Breast epithelium (tissue), 4 donors: ENCODE measurements at places on chromosomes 3 and 15.
A peak's percentile ranks its signal among the peaks of the same experiment; 100 is the strongest.

DNA sequence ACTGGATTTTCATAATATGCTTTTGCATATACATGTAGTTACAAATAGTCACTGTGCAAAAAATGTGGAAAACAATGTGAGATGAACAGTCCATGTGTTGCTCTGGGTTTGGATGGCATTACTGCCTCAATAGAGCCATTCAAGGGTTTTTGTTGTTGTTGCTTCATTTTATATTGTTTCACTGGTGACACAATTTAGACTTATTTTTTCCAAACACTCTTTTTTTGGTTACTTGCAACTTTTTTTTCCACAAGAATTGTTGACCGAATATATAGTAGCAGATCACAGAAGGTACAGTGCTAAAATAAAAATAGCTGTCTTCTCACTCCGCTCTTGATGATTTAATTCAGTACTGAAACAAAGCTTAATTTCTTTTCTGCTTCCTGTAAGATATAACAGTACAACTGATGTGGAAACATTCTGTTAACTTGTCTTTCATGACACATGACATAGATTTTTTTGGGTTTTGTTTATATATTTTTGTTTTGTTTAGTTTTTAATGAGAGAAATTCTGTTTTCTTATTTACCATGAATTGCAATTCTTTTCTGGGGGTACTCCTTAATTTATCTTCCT, 618.6 kb downstream of the NAALADL2 start:
- H3K27ac ChIP-seq = no peak overlapping the region
- no peaks in the 10 kb centered on the region for H3K36me3 ChIP-seq
- H3K4me3 ChIP-seq = no peak overlapping the region
- no peak for DNase-seq

- peak; percentile 21 for DNase-seq
- H3K36me3 ChIP-seq = no peaks in the 10 kb centered on the region
- H3K4me1 ChIP-seq = no peaks in the 10 kb centered on the region
- H3K27ac ChIP-seq = peak overlapping the region; percentile 41
Observed at GRCh38 chr15:80743189-80743833, 35.9 kb upstream of the CEMIP start.

DNA sequence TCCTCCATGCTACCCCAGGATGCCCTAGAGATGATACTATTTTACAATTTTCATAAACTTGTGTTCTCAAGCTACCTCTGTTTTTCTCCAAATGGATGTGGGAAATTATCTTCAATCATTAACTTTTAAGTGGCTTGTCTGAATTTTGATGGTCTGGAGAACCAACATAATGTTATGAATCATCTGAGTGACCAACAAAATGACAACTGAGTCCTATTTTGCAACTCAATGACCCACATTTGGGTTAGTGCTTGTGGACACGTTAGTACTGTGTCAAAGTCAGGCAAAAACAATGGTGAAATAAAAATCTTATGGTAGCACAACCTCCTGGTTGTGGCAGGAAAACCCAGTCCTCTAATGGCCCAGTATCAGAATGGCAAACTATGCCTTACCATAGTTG, 352.4 kb upstream of the ZNF385D start:
- H3K36me3 ChIP-seq = no peaks in the 10 kb centered on the region
- no peaks in the 10 kb centered on the region for H3K4me1 ChIP-seq
- no peaks in the 10 kb centered on the region for H3K27me3 ChIP-seq
- no peak for DNase-seq
- H3K27ac ChIP-seq = no peak overlapping the region

DNA sequence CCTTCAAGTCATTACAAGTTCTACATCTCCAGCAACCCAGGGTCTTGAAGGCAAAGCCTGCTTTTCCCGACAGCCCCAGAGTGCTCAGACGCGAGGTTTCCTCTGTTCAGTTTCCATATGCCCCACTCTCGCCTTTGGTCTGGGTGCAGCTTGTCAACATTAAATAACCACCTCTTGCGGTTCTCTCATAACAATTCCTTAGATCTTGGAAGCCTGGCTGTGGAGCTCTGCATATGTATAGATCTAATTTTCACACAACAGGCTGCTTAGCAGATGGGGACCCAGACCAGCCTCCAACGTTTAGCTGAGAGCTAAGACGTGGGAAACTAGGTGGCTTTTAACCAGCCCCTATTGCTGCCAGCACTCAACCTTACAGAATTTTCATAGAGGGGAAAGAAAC, 295.5 kb downstream of the RPLP1 start:
- H3K27me3 ChIP-seq = no peaks in the 10 kb centered on the region
- no peak overlapping the region for H3K4me3 ChIP-seq
- no peak overlapping the region for H3K27ac ChIP-seq
- no peaks in the 10 kb centered on the region for H3K4me1 ChIP-seq

DNA sequence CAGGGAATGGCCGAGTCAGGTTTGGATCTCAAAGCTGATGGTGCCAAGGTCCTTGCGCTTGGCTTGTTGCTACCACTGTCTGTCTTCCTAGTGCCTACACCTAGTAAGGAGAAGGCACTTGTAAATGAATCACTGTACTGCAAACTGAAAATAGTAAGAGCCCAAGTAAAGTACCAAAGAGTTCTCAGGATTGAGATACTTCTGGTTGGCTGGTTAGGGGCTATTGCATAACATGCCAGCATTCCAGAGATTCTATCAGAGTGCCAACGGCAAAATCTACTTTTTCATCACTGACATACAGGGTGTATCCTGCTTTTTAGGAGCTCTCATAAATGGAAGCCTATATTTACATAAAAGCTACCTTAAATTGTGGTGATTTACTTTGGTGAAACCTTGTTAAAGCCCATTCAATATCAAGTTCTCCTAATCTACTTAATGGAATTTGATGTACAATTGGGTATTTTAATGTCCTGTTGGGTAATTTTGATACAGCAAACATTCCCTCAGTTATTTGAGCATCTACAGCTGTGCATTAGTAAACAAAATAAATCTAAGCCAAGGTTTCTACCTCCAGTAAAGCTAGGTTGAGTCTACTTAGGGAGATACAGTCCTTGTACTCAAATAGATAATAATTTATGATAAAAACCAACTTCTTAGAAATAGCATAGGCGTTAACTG, 30.7 kb upstream of the CHD2 start:
- H3K27me3 ChIP-seq = no peaks in the 10 kb centered on the region
- no peaks in the 10 kb centered on the region for H3K36me3 ChIP-seq
- no peak overlapping the region for H3K4me3 ChIP-seq
- DNase-seq = peak; percentile 55

- H3K27ac ChIP-seq = no peak overlapping the region
- peak; percentile 63 for DNase-seq
- H3K4me1 ChIP-seq = no peaks in the 10 kb centered on the region
- H3K27me3 ChIP-seq = peaks cover 11% of the 10 kb centered on the region
- no peaks in the 10 kb centered on the region for H3K36me3 ChIP-seq
Observed at GRCh38 chr15:65077981-65078352, 1.4 kb downstream of the KBTBD13 start.

GRCh38 chr3:187735837-187736236, 9.4 kb downstream of the BCL6 start:
- H3K27ac ChIP-seq = peak overlapping the region; percentile 99
- peaks cover 14% of the 10 kb centered on the region for H3K4me1 ChIP-seq
- peak overlapping the region; percentile 64 for H3K4me3 ChIP-seq
- no peaks in the 10 kb centered on the region for H3K36me3 ChIP-seq
- DNase-seq = no peak

DNA sequence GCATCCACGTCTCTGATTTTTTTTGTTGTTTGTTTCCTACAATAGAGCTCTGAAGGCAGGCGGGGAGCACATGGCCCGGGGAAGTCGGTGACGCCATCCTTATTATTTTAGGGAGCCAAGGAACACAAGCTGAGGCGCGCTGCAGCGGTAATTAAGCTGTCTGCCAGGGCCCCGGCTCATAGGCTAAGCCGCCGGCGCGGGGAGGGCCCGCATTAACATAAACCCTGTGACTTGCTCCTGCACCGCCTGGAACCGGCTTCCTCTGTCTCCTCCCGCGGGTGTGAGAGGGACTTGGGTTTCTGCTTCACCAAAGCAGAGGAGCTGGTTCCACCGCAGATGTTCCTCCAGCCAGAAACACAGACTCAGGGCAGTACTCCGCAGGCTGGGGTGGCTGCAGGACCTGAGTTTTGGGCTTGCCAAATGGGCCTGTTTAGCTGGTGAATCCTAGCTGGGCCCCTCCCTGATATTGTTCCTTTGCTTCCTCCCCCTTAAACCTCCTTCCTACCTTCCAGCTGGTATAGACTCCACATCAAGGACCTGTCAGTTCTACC, 25.3 kb downstream of the ANP32A start:
- peak; percentile 97 for DNase-seq
- H3K4me3 ChIP-seq = peak overlapping the region; percentile 13
- no peaks in the 10 kb centered on the region for H3K36me3 ChIP-seq

GRCh38 chr3:135271177-135272025, 476.3 kb downstream of the EPHB1 start:
- DNase-seq = no peak
- no peak overlapping the region for H3K4me3 ChIP-seq
- no peaks in the 10 kb centered on the region for H3K4me1 ChIP-seq
- no peaks in the 10 kb centered on the region for H3K27me3 ChIP-seq

- H3K4me1 ChIP-seq = no peaks in the 10 kb centered on the region
- no peak for DNase-seq
- H3K27me3 ChIP-seq = no peaks in the 10 kb centered on the region
Observed at GRCh38 chr15:82871832-82872484, 62.5 kb downstream of the WHAMM start.

GRCh38 chr3:110027446-110028080, 690.2 kb upstream of the DPPA4 start:
- no peak overlapping the region for H3K27ac ChIP-seq
- no peaks in the 10 kb centered on the region for H3K27me3 ChIP-seq
- no peaks in the 10 kb centered on the region for H3K36me3 ChIP-seq
- no peak for DNase-seq

DNA sequence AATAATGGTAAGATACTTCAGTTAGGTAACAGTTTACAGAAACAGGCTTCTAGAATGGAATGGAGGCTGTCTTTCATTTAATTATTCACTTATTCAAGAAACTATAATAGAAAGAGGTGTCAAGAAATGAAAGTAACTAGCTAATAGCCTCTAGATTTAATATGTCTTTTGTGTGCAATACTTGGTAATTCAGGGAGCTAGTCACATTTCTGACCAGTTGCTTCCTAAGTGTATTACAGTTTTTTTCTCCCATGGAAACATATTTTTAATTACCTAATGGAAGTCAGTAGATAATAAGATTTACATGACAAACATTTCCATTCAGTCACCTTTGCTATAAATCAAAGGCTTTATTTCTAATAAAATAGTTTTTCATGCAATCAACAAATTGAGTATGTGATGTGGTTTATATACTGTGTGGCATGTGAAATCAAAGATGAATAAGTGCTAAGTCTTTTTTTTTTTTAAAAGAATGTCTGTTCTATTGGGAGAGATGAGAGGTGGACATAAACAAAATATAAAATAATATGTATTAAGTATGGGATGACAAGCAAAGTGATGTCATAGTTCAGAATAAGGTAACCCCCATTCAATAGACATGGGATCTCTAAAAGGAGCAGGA, 985.7 kb downstream of the SQOR start:
- no peaks in the 10 kb centered on the region for H3K36me3 ChIP-seq
- DNase-seq = no peak
- H3K27ac ChIP-seq = no peak overlapping the region
- H3K4me1 ChIP-seq = no peaks in the 10 kb centered on the region
- no peaks in the 10 kb centered on the region for H3K27me3 ChIP-seq
- H3K4me3 ChIP-seq = no peak overlapping the region

DNA sequence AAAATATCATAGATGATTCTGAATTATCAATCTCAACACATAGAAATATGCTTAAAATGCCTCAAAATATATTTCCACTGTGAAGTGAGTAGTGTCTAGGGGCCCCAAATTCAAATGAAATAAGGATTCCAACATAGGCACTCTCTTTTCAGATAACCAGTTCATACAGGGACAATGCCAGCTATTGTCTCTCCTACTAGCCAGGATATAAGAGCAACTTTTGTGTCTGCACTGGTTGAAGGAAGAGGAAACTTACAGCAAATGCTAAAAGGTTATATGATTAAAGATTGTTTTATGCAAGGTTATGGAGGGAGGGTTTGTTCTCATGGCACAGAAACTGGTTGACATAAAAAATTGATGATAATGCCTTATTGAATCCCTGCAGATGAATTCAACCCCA, 579.4 kb upstream of the ALCAM start:
- H3K4me1 ChIP-seq = no peaks in the 10 kb centered on the region
- H3K27me3 ChIP-seq = no peaks in the 10 kb centered on the region
- no peak overlapping the region for H3K4me3 ChIP-seq
- no peak overlapping the region for H3K27ac ChIP-seq
- no peak for DNase-seq

GRCh38 chr3:141845407-141846049, 30.9 kb upstream of the ATP1B3 start:
- no peak overlapping the region for H3K27ac ChIP-seq
- no peaks in the 10 kb centered on the region for H3K36me3 ChIP-seq

GRCh38 chr3:133745981-133746711, at the start of gene TF:
Gene TF (plus strand): TSS chr3:133746393. CDS start chr3:133746441, 48 bp downstream.
- no peaks in the 10 kb centered on the region for H3K36me3 ChIP-seq
- no peaks in the 10 kb centered on the region for H3K4me1 ChIP-seq
- no peaks in the 10 kb centered on the region for H3K27me3 ChIP-seq

DNA sequence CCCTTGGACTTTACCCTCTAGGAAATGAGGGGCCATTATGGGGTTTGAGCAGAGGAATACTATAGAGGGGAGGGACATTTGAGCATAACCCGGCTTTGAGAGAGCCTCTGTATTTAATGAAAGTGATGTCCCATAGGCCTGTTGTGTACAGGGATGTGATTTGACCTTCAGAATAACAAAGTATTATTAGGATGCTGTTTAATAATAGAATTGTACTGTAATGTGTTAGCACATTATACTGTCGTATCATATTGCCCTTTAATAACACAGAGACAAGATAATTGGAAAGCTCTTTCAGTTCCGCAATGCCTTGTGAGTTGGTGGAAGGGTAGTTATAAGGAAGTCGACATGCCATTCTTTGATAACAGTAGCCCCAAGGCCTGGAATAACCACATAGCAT, 328.3 kb downstream of the RYR3 start:
- H3K27me3 ChIP-seq = no peaks in the 10 kb centered on the region
- no peaks in the 10 kb centered on the region for H3K4me1 ChIP-seq
- H3K27ac ChIP-seq = no peak overlapping the region
- H3K4me3 ChIP-seq = no peak overlapping the region
- no peaks in the 10 kb centered on the region for H3K36me3 ChIP-seq

DNA sequence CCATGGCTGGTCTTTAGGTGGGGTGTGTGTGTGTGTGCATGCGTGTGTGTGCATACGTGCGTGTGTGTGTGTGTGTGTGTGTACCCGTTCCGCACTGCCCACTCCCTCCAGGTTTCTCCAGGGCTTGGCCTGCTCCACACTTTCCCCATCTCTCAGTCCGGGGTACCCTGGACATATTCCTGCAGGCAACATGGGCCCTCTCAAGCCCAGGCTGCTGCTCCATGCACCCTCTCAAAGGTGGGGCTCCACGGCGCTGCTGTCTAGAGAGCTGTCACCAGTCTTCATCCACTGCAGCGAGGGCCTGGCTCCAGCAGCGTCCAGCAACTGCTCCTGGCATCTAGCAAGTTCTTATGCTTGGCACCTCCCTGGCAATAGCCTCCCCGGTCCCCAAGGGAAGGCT, 86.1 kb downstream of the ATP10A start:
- no peak for DNase-seq
- no peak overlapping the region for H3K4me3 ChIP-seq
- no peaks in the 10 kb centered on the region for H3K36me3 ChIP-seq
- H3K27me3 ChIP-seq = no peaks in the 10 kb centered on the region
- no peak overlapping the region for H3K27ac ChIP-seq
